ENCODE measurements at places on chromosomes 7 and 10.

DNA sequence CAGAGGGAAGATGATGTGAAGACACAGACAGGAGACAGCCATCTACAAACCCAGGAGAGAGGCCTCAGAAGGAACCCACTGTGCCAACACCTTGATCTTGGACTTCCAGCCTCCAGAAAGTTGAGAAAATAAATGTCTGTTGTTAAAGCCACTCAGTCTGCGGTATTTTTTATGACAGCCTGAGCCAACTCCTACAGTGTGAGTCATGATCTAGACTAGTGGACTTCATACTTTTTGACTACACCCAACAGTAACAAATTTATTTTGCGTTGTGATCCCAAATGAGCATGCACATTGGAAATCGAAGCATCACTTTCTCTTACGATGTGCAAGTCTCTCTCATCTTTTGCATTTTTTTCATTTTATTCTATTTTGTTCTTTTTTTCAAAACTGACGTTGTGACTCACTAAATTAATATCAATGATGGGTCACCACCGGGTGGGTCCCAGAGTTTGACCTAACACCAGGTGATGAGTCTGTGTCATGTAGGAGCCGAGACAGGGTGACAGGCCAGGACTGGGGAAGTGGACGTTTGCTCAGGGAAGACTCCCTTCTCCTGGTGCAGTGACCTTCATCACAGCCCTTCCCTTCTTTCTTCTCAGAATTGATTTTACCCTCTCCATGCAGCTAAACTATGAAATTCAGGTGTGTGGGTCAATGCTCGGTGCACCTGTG, 28.9 kb downstream of the PHYH start:
- DNase-seq: no peak

DNA sequence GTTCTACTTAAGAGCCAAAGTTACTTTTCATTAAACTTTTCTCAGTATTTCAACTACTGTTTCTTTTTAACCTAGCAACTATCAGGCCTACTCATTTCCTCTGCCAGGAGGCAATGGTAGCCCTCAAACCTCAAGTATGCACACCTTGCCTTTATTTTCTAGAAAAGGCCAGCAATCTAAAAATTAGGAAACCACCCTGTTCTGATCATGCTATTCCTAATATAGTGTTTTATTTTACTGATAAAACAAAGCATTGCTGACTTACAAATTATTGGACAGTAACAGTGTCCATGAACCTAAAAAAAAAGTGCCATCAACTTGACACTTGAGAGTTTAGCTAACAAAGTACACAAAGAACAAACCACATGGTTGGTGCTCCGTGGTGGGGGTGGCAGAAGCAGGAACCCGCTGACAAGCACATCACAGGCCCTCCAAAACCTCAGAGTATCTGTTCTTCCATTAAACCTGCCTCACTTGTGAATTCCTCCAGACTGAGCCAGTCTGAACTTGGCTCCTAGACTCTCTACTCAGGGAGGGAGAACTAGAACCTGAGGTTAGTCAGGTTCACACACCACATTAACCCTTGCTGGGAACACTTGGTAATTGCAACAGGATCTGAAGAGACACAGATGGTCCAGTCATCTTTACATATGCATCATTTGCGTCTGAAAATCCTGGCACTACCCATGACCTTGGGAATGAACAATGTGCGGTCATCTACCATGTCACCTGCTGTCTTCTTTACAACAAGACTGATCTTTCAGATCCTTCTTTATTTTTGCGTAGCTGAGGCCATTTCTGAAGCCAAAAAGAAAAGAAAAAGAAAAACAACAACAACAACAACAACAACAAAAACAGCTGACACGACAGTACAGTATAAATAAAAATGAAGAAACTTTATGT, 31.9 kb downstream of the PIP4K2A start:
- DNase-seq: peak; percentile 40

DNA sequence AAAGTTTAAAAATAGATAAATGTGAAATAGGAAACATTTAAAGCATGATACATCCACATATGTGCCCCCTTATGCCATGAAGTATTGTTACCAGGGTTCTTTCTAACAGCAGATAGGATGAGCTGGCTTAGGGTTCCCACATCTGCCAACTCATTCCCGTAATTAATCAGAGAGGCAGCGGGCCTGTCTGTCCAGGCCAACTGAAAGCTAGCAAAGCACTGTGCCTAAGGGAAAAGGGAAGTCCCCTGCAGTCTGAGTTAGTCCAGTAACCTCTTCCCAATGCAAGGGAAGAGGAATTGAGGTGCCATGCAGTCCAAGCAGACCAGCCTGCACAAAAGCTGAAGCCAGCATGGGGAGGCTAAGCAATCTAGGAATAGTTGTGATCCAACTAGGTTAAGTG, 18.3 kb upstream of the ZC3HAV1L start:
- no peak for DNase-seq

DNA sequence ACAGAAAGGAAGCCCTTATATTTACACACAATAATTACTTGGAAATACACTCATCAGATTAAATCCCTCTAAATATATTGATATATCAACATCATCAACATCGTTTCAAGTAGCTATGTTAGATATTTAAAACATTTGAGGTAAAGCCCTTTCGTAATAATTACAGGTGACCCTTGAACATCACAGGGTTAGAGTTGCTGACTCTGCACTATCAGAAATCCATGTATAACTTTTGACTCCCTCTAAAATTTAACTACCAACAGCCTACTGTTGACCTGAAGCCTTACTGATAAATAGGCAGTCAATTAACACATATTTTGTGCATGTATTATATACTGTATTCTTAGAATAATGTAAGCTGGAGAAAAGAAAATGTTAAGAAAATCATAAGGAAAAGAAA, 34.6 kb upstream of the LRRN3 start:
- no peak for DNase-seq

DNA sequence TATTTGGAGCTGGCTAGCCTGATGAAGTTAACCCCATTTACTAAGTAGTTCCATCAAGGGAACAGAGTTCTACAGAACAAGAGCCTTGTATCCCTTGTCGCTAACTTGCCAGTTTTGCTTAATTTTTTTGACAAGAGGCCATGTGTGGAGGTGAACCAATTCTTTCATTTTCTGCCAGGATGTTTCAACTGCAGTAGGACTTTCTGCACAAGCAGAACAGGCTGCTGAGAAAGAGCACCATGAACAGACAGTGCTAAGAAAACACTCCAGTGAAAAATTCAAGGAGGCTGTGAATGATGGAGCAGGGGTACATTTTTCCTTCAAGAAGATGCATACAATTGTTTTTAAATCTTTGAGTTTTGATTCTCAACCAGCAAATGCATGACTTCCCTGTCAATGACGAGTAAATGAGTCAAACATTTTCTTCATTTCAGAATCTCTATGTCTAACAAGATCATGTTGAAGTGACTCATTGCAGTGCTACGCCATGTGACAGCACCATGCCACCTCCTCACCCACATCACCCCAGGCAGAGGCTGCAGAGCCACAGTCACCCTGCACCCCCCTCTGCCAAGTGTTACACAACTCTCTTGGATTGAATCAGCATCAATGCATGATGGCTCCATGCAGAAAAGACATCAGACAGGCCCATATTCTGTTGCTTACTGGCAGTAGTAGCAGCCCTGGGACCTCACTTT, 193.1 kb downstream of the COBL start:
- DNase-seq: no peak

DNA sequence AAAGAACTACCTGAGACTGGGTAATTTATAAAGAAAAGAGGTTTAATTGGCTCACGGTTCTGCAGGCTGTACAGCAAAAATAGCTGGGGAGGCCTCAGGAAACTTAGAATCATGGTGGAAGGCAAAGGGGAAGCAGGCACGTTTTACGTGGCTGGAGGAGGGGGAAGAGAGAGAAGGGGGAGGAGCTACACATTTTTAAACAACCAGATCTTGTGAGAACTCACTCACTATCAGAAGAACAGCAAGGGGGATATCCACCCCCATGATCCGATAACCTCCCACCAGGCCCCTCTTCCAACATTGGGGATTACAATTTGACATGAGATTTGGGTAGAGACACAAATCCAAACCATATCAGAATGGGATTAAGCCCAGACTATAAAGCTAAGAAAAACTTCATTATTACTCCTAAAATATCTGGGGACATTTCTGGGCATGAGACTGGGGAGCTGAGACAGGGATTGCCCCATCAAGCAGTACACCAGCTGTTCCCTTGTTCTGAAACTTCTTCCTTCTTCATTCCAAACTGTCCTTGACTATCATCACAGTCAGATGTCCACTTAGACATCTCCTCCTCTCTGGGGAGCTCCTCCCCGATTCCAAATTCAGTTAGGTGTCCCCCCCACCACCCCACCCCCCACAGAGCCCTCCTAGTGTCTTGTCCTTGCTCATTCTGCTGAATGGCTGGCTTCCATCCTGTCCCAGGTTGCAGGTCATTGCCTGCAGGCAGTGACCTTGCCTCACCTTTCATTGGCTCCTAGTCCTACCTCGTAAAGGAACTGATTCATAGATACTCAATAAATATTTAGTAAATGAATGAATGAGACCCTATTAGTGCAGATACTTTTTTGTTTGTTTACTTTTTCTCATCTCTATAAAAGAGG, 132.6 kb downstream of the EVX1 start:
- DNase-seq: no peak

DNA sequence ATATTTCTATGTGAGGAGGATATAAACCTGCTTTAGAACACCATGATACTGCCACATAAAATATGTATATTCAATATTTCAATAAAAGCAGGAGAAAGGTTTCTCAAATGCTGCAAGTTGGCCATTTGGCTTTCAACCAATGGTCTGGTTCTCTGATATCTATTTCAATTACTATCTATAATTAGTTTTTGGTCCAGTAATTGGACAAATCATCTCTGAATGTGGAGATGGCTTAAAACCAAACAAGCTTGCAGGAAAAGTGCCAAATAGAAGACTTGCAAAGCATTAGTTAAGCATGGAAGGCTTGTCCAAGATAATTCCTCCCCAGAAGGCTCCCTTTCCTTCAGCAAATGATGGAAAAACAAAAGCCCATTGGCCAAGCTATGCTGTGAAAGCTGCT, 140.1 kb downstream of the CPEB3 start:
- no peak for DNase-seq

GRCh38 chr10:44873160-44873559, 38.0 kb upstream of the TMEM72 start:
- DNase-seq: no peak

- DNase-seq: no peak
Observed at GRCh38 chr10:133313192-133313591, 4.5 kb downstream of the ZNF511 start.

GRCh38 chr10:85977642-85978041, 389.0 kb downstream of the GRID1 start:
- no peak for DNase-seq

All from stimulated activated CD8-positive, alpha-beta memory T cell treated with anti-CD3 and anti-CD28 coated beads, Interleukin-4, amount 100 ng/mL, for 4 hours (primary cell).